ENCODE measurements at places on chromosomes 1 and 21.
A peak's percentile ranks its signal among the peaks of the same experiment; 100 is the strongest.

DNA sequence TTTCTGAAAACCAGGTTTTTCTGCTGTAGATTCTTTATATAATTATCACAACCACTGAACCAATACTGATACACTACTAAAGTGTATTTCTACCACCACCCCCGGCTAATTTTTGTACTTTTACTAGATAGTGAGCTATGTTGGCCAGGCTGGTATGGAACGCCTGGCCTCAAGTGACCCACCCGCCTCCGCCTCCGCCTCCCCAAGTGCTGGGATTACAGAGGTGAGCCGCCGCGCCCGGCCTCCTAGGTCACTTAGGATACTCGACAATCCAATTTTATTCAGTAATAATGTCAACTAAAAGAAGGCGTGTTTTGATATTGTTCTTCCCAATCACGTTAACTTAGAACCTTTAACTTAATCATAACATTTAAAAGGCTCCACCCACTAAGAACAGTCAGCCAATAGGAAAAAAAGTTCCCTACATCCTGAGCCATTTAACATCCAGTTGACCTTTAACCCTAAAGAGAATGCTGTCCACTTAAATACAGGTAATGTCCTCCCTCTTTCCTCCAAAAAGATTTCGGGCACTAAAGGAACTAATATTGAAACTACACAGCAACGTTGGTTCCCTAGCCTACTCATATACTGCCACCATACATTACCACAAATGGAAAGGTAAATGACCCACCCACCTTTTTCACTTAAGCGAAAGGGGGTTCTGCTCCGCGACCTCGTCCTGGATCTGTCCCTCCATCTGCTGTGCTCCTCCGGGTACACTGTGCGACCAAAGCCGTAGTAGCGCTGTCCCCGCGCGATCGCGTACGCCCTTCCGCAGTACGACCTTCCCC lies 1.2 kb downstream of the RSRP1 start:
- no peak for DNase-seq

DNA sequence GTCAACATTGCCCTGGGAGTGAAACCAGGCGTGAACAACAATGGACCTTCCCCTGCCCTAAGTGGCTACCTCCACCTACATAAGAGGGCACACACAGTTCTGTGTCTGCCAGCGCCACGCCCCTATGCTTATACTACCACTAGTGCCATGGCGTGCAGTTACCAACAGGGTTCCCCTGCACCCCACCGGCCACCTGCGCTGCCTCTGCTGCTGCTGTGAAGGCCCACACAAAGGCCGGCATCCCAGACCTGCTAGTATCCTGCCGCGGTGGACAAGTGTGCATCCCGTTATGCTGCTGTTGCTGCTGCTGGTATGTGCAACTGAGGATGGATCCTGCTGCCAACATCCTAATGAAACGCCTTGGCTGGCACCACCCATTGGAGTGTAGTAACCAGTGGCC lies 75.7 kb downstream of the INTS7 start:
- DNase-seq = no peak

DNA sequence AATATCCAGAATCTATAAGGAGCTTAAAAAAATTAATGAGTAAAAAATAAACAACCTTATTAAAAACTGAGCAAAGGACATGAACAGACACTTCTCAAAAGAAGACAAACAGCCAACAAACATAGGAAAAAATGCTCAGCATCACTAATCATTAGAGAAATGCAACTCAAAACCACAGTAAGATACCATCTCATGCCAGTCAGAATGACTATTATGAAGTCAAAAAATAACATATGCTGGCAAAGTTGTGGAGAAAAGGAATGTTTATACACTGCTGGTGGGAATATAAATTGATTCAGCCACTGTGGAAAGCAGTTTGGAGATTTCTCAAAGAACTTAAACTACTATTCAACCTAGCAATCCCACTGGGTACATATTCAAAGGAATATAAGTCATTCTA lies 25.3 kb downstream of the PIGK start:
- no peak for DNase-seq

- no peak for DNase-seq
Measured at GRCh38 chr1:8947127-8947691, 1.5 kb downstream of the CA6 start.

DNA sequence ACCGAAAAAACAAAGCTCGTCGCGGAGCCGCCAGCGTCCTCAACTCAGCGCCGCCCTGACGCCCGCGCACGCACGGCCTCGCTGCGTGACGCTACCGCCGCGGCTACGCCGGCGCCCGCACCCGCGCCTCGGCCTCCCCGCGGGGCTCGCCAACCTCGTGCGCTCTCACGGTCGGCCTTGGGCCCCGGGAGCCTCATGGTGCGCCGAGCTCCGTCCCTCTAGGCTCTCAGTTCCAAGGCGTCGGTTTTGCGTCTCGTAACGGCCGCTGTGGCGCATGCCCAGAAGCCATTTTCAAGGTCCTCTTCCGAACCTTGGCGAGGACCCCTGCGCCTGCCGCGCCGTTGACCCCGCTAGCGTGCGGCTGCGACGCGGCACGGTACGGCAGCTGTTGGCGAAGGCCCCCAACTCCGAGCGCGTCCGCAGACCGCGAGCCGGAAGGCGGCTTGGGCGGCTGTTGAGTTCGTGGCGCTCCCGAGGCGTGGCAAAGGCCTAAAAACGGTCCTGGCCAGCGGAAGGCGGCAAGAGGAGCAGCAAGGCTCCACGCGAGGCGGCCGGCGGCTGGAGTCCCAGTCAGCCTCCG lies at the start of gene HENMT1:
HENMT1 (minus strand) TSS at position 64 of the 580 bp plus-strand sequence. CDS start 1,209 bp downstream, outside the sequence.
- DNase-seq = peak; percentile 72

DNA sequence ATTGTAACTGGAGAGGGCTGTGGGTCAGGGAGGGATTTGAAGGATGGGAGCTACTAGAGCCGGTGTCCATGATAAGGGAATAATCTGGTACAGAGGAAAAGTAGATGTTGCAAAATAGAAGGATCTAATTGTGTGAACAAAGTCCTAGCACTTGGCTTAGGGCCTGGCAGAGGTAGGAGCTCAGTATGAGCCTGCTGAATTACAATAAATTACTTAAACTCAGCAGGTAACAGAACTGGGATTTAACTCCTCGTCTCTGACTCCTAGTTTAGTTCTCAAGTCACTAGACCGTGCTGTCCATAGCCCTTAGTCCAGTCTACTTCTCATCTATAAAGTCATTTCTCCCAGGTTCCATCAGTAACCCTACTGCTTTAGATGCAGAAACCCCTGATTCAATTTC lies 120.2 kb downstream of the LRRC53 start:
- DNase-seq = no peak

- DNase-seq = no peak
Measured at GRCh38 chr1:204711103-204711946, 25.8 kb upstream of the LRRN2 start.

DNA sequence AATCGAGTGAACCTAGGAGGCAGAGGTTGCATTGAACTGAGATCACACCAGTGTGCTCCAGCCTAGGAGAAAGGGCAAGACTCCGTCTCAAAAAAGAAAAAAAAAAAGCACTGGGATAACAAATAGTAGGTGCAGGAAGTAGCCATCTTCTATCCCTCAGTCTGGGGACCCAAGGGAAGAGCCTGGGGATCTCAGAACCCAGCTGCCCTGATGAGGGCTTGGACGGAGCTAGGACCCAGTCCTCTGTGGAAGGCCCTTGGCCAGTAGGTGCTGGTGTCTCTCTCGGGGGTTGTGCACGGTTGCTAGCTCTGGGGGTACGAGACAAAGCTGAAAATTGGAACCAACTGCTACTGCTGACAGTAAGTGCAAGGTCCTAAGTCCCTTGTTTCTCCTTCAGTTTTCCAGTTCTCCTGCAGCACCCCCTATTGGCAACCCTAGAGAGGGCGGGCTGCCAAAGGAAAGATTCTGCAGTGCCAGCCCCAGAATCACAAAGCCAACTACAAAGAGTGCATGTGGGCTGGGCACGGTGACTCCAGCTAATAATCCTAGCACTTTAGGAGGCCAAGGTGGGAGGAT lies 57.6 kb upstream of the KIF1B start:
- peak; percentile 16 for DNase-seq

- DNase-seq = no peak
Measured at GRCh38 chr1:45051005-45051772, 39.1 kb downstream of the UROD start.

GRCh38 chr1:36540056-36540455 lies 57.3 kb upstream of the CSF3R start:
- DNase-seq = no peak

GRCh38 chr1:193221651-193222050 lies 35.2 kb upstream of the B3GALT2 start:
- no peak for DNase-seq

- no peak for DNase-seq
Measured at GRCh38 chr1:42684139-42684538, 1.9 kb downstream of the YBX1 start.

DNA sequence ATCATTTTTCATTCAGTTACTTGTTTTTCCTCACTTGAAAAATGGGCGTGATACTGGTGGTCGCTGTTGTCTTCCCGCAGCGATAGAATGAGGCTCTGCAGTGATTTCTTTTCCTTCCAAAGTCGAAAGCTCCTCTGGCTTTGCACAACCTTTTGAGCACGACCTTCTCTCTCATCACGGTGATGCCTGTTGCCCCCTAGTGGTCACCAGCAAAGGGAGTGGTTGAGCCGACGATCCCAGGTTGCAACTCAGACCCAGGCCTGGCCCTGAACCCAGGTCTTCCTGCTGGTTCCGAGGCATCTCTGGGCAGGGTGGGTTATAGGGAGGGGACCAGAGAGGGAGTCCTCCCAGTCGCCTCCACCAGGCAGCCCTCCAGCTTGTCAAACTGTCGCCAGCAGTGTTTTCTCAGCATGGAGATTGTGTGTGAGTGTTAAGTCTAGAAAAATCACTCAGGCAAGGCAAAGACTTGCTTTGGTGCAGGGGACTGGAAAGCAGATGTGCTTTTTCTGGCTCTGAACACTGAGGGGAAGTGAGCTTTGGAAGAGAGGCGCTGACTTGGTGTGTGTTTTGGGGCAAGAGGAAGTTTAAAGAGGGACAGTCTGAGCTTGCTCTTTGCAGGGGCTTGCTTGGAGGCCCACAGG lies 285.3 kb downstream of the CAMTA1 start:
- peak; percentile 38 for DNase-seq

GRCh38 chr1:150622303-150622975 lies 7.0 kb downstream of the ENSA start:
- DNase-seq = no peak
